ENCODE measurements at places on chromosomes 11 and 22. TPM values are rescaled to one million over a fixed set of nuclear protein-coding genes. Genes with fewer than 3 reads are reported as not detected.
A peak's percentile ranks its signal among the peaks of the same experiment; 100 is the strongest.

GRCh38 chr22:33447733-33448132, 389.6 kb upstream of the SYN3 start:
- DNase-seq, result no peak

- DNase-seq, result no peak
Measured at GRCh38 chr11:123624974-123625373, 29.4 kb downstream of the SCN3B start.

DNA sequence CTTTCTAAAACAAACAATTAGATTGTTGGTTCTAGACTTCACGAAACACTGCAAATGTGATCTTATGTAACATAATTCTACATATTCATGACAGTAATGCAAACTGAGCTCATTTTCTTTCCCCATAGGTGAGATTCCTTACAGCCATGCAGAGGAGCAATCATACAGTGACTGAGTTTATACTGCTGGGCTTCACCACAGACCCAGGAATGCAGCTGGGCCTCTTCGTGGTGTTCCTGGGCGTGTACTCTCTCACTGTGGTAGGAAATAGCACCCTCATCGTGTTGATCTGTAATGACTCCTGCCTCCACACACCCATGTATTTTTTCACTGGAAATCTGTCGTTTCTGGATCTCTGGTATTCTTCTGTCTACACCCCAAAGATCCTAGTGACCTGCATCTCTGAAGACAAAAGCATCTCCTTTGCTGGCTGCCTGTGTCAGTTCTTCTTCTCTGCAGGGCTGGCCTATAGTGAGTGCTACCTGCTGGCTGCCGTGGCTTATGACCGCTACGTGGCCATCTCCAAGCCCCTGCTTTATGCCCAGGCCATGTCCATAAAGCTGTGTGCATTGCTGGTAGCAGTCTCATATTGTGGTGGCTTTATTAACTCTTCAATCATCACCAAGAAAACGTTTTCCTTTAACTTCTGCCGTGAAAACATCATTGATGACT, 1.5 kb downstream of the OR9G1 start:
- DNase-seq, result no peak

DNA sequence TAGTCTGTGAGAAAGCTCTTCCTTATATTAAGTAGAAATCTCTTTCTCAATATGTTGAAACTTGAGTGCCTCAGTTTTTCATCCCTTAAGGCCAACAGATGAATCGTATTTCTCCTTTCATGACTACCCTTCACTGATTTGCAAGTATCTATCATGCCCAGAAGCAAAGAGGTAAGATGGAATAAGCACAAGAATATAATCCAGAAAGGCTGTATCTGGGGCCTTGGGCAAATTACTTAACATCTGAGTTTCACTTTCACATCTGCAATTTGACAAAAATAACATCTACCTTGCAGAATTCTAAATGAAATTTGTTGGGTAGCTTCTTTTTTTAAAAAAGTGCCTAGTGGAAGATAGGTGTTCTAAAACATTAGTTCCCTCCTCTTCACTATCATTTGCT, 552.4 kb upstream of the ANO5 start:
- DNase-seq, result no peak

- peak; percentile 93 for DNase-seq
Measured at GRCh38 chr11:64894070-64894811, 15.8 kb upstream of the EHD1 start.

OR8G5 gene
- total RNA-seq, result not detected

GLB1L3 gene
- 0.14 TPM for total RNA-seq

MUC5AC gene
- total RNA-seq, result not detected

Data from neural crest cell (in vitro differentiated cells).